Activated CD4-positive, alpha-beta T cell treated with anti-CD3 and anti-CD28 coated beads, Interleukin-2, amount 10 ng/mL, durations not matched to agents 7 days and 5 days (primary cell): ENCODE measurements at places on chromosomes 5 and 9. TPM values are rescaled to one million over a fixed set of nuclear protein-coding genes. Genes with fewer than 3 reads are reported as not detected.

Gene PCDHB9
- total RNA-seq: not detected

Gene IL3
- 0.20 TPM for total RNA-seq

Gene DMRTA1
- not detected for total RNA-seq

Gene GARIN3
- total RNA-seq: not detected

Gene PCDHGA9
- not detected for total RNA-seq

Gene GPX3
- not detected for total RNA-seq

Gene PCDHGB7
- total RNA-seq: 0.07 TPM

Gene LCN15
- not detected for total RNA-seq

Gene LCNL1
- total RNA-seq: 0.48 TPM
